GM13977 (cell line): ENCODE measurements at places on chromosomes 5 and 9.

DNA sequence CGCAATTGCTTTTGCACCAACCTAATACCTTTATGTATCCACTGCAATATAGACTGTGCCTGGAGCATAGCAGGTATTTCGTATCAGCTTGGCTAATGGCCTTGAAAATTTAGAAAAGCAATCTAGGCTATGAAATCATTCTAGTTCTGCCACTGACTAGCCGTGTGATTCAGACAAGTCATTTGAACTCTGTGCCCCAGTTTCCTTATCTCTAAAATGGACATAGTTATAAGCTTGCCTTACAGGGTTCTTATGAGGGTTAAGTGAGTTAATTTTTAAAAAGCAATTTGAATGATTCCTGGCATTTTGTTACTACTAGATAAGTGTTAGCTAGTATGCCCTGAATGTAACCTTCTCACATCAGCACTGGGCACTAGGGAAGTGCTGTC lies 80.5 kb upstream of the PUM3 start:
- no peak for DNase-seq

DNA sequence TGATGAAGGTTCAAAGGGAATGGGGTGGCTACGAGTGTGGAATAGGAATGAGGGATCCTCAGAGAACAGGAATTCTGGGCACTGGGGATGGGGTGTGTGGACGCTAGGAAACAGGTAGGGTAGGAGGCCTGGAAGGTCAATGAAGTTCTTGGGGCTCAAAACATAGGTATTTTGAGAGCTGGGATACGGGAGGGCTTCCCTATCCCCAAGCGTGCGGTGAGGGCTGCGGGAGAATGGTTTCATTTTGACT lies 718 bp downstream of the QSOX2 start:
- DNase-seq, result no peak

GRCh38 chr9:18143073-18143745 lies 330.7 kb upstream of the ADAMTSL1 start:
- no peak for DNase-seq

GRCh38 chr9:116223926-116224325 lies 70.3 kb downstream of the PAPPA start:
- DNase-seq, result no peak

GRCh38 chr9:120480707-120481106 lies 99.3 kb downstream of the CDK5RAP2 start:
- no peak for DNase-seq

DNA sequence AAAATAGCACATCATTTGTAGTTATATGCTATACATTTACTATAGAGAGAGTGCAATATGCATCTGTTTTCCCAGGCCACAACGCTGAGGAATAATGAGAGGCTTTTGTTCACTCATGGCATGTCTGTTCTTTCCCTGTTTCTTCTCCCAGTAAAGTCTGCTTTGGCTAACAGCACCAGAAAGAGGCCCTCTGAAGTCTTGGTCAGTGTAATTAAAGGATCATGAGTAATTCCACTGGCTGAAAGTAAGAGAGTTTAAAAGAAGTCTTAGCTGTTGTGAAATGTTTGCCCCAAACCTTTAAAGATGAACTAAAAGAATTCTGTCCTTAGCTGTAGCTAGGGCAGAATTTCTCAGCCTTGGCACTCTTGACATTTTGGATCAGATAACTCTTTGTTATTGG lies 228.8 kb downstream of the TLE4 start:
- DNase-seq, result no peak

DNA sequence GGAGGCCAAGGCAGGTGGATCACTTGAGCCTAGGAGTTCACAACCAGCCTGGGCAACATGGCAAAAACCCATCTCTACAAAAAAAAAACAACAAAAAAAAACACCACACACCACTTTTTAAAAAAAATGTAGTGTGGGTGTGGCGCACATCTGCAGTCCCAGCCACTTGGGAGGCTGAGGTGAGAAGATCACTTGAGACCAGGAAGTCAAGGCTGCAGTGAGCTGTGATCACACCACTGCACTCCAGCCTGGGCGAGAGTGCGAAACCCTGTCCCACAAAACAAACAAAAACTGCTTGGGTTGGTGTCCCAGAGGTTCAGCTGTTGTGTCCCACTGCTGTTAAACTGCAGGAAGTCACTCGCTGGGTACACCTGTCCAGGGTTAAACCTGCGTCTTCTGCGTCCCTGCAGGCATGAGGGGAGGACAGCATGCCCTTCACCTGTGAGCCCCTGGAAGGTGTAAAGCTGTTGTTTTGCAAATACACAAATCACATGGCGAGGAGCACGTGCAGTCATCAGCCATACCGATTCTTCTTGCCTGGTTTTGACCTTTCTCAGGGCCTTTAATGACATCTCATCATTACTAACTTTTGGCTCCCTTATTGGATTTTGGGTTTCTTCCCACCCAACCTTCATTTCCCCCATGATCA lies 29.3 kb upstream of the CLPTM1L start:
- no peak for DNase-seq

DNA sequence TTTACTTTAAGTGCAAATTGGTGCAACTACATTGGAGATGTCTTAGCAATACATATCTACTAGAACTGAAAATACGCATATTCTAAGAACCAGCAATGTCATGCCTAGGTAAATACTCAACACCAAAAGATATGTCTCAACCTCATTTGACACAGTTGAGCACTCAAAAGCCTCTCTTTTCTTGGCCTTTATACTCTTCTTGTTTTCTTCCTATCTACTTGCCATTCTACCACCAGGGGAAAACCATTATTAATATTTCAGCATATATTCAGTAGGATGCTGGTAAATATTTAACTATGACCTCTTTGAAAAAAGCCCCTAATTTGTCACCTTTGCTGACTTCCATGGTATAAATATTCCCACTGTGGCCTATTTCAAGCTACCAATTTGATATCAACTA lies 443.8 kb downstream of the LRRC70 start:
- no peak for DNase-seq

GRCh38 chr9:134683714-134684374 lies 42.2 kb downstream of the COL5A1 start:
- DNase-seq, result no peak

- DNase-seq, result no peak
Measured at GRCh38 chr5:180869587-180869986, 8.5 kb upstream of the ZFP62 start.

DNA sequence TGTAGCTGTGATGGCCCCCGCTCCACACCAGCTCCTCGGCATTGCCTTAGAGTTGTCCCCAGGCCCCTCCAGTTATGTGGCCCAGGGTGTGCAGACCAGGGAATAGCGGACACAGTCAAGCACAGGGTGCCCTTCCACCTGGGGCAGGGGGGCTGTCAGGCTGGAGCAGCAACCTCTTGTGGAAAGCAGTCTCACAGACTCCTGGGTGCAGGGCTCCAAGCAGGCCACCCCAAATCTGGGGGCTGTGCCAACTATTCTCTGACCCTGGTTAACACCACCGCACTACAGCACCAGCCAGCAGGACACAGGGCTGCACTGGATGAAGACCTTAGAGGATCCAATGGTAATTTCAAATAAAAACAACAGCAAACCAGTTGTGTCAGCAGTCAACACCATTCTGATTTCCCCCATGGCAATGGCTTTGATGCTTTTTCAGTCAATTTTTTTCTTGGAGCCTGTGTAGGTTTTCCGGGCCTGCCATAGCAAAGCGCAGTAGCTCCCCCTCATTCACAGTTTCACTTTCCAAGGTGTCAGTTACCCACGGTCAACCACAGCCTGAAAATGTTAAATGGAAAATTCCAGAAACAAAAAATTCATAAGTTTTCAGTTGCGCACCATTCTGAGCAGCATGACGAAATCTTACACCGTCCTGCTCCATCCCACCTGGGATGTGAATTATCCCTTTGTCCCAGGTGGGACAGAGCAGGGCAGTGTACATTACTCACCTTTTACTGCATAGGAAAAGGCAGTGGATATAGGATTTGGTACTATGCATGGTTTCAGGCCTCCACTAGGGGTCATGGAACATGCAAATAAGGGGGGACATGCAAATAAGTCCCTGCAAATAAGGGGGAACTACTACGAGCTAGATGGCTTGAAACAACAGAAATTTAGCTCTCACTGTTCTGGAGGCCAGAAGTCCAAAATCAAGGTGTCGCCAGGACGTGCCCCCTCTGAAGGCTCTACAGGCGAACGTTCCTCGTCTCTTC lies 49.0 kb downstream of the C5orf15 start:
- no peak for DNase-seq

- no peak for DNase-seq
Measured at GRCh38 chr5:14234204-14234603, 91.1 kb downstream of the TRIO start.

- DNase-seq, result no peak
Measured at GRCh38 chr5:112996830-112997374, 20.3 kb downstream of the DCP2 start.

DNA sequence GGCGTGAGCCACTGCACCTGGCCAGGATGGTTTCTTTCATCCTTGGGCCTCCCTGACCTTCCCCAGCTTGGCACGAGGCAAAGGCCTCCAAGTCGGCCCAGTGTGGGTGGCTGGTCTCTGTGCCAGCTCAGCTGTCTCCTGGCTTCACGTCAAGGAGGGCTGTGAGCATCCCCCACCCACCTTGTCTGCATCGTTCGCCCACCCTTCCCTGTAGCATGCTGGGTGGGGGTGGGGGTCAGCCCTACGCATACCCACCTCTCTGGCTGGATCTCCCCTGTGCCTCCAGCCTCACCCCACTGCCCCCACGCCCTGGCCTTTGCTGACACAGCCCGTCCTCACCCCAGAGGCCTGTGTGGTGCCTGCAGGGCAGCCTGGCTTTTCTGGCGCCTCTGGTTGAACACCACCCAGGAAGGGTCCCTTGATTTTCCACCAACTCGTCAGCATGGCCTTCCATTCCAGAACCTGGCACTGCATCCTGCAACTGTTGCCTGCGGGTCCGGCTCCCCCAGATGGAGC lies 8.8 kb upstream of the WDR5 start:
- no peak for DNase-seq

- DNase-seq, result no peak
Measured at GRCh38 chr9:14888875-14889274, 21.4 kb downstream of the FREM1 start.

DNA sequence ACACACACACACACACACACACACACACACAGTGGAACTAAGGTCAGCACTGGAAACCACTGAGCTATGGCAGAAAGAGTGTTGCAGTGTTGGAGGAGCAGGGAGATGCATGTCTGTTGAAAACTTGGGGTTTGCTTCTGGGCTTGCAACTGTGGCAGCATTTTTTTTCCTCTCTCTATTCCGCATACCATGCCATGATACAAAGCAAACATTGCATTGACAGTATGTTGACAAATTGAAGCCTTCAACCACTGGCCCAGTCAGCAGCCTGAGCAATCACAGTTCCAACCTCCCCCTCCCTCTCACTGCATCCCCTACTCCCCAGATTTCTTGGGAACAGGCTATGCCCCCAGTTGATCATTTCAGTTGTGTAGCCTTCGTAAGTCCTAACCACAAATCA lies 478.1 kb upstream of the WWC1 start:
- DNase-seq, result no peak

- DNase-seq, result no peak
Measured at GRCh38 chr5:74575741-74576538, 64.6 kb downstream of the ENC1 start.

GRCh38 chr5:150046031-150046430 lies 40.3 kb downstream of the CSF1R start:
- no peak for DNase-seq

GRCh38 chr9:98726735-98727134 lies 18.0 kb upstream of the GABBR2 start:
- no peak for DNase-seq

DNA sequence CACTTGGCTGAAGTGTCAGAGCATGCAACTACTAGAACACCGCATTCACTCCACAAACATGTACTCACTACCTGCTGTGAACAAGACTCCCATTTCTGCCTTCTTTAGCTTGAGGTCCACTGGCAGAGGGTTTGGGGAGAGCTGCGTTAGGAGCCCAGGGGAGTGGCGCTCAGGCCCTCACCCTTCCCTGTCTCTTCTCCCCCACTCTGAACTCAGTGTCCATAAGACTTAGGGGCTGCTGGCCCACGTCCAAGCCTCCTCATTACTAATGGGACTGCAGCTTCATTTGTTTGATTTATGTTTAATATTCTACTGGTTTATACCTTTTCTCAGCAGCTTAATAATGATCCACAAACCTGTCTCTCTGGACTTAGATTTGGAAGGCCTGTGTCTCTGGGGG lies 70.9 kb downstream of the HSPA4 start:
- no peak for DNase-seq

- no peak for DNase-seq
Measured at GRCh38 chr9:126956917-126957686, 42.5 kb downstream of the RALGPS1 start.

GRCh38 chr9:114735704-114736103 lies 53.7 kb upstream of the TEX48 start:
- no peak for DNase-seq

- DNase-seq, result no peak
Measured at GRCh38 chr5:159750226-159750625, 166.1 kb upstream of the ADRA1B start.

DNA sequence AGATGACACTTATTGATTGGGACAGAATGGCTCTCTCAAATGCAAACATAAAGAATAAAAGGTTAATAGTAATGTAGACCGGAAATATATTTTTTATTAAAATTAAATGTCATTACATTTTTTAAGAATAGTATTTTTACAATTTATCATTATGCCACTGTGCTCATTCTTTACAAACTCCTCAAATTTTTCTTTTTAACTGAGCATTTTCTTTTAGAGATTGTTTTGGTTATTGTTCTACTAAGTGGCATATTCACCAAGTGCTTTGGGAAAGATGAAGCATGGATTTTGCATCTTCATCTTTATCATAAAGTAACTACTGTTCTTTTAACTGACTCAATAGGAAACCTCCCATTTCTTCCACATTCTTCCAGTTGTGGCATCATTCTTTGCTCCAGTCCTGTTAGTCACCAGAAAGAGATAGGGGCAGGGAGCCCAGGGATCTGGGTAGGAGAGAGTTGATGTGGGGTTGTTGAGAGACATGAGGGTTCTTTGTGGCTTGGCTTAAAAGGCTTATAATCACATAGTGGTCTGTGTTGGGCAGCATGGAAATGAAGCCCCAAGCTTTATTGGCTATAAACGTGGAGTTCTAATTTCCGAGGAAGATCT lies 69.8 kb downstream of the SYK start:
- no peak for DNase-seq

DNA sequence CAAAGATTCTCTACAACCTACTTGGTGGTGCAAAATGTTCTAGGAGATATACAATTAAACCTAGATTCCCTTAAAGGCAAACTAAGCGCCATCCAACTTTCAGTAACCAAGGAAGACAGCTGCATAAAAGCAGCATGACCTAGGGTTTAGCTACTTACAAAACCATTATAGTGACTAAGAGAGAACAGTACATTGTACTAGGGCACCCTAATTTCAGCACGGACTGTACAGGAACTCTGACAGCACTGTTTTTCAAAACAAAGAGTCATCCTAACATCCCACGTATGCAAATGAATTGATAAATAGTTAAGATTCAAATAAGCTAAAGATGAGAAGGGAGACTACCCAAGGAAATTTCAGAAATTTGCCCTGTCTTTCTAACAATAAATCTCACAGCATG lies 30.0 kb downstream of the STRBP start:
- DNase-seq, result peak; percentile 23

GRCh38 chr9:130897848-130898551 lies 1.4 kb upstream of the QRFP start:
- DNase-seq, result no peak

- no peak for DNase-seq
Measured at GRCh38 chr5:56059854-56060253, 65.1 kb upstream of the IL6ST start.

GRCh38 chr5:22577711-22578110 lies 275.4 kb downstream of the CDH12 start:
- DNase-seq, result no peak

GRCh38 chr5:60339691-60340201 lies 360.2 kb downstream of the DEPDC1B start:
- DNase-seq, result no peak
